Bone marrow (tissue), 2 donors: ENCODE measurements at places on chromosomes 2 and 18.

GRCh38 chr2:75033516-75033915 is 75.1 kb downstream of the POLE4 start:
- DNase-seq: no peak

DNA sequence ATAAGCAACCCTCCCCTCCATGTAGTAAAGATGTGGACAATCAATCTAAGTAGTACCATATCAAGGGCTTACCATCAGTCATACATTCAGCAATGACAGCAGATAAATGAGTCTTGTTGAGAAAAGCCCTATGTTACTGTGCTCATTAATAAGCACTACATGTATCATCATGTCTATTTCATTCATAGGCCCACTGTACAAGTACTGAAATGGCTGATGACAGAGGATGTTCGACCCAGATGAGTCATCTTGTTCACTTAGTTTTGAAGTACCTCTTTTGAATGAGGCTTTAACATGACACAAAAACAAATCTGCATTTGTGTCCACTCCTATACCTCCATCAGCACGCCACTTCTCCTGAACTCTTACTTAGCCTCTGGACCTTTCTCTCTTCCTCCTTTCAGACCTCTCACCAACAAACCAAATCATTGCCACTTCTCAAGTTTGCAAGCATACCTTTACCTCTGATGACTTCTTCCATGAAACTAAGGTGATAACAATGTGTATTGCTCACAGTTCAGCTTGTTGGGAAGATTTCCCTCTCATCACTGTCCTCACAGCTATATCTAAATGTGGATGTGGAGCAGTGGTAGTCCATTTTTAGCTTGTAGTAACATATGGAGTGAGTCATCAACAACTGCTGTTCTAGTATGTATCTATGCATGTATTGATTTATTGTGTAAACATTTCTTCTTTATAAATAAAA is 921.0 kb upstream of the SLC39A10 start:
- DNase-seq: no peak

DNA sequence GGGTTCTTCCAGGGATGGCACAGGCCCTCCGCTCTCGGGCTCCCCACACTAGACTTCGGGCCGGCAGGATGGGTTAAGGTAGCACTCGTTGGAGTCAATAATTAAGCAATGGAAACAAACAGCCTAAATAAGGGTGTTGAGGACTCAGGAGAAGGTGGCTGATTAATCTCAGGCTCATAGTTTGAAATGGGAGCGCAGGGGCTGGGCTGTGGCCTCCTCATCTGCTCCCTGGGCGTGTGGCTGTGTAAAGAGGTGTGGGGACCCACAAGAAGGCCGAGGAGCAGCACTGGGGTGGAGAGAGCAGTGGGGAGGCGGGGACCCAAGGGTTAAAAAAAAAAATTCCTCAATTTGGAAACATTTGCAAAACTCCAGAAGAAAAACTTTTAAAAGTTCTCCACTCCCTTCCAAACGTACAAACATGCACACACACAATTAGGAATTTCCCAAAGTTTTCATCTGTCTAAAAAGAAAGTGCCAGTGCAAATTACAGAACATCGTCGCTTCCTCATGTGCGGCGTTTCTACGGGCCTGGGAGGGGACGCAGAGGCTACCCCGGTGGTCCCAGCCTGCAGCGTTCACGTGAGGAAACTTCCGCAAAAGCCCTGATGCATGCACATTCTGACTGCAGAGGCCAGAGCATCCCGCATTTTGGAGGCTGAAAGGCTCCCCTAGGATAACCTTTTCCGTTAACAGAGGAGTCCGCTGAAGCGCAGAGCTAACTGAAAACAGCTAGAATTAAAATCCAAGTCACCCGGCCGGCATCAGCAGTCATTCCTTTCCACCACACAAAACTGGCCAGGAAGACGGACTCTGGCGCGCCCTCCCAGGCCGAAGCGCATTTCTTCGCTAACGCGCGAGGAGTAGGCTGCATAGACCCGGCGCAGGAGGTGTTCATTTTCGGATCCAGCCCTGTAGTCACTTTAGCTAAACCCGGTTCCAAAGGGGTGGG is 1.0 kb upstream of the TUBB6 start:
- peak; percentile 41 for DNase-seq

- DNase-seq: no peak
These were observed 196.1 kb downstream of the MCFD2 start for GRCh38 chr2:46719487-46719886.

DNA sequence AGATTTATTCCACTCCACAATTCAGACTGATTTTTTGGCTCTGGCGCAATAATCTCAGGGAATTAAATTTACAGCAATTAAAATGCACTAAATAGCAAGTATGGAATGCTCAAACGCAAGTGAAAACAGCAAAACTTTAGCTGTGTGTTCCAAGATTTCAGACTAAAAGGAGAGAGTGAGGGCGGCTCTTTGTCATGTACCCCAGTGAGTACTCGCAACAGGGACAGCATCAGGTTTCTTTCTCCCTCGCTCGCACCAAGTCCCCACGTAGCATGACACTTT is 1.1 kb downstream of the ROCK2 start:
- DNase-seq: no peak

GRCh38 chr2:239008004-239008403 is 160.1 kb downstream of the TWIST2 start:
- DNase-seq: no peak
